ENCODE measurements at places on chromosomes 5 and 9.

DNA sequence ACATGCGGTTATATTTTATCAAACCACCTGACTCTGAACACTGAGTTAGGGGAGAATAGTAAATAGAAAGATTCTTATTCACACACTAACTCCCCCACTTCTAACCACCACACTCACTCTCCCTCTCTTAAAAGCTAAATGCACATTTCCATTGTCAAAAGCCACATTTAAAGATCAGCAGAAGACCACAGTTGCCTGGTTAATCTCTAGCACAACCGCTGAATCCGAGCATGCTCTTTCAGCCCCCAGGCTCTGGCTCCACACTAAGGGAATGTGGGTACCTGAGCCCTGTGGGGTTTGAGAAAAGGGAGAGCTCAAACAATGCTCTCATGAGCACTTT is 35.7 kb downstream of the PFDN1 start:
- no peak for DNase-seq

GRCh38 chr5:73367650-73368049 is 80.9 kb downstream of the FOXD1 start:
- DNase-seq = no peak

- DNase-seq = no peak
Observed at GRCh38 chr9:76732341-76732958, 31.8 kb upstream of the PCA3 start.

- DNase-seq = no peak
Observed at GRCh38 chr5:163544836-163545235, 39.4 kb downstream of the MAT2B start.

- no peak for DNase-seq
Observed at GRCh38 chr5:115809946-115810345, 6.5 kb downstream of the CDO1 start.

All from COR-L47 (cell line).